Activated CD8-positive, alpha-beta T cell treated with anti-CD3 and anti-CD28 coated beads for 36 hours (primary cell): ENCODE measurements at places on chromosomes 4 and X. TPM values are rescaled to one million over a fixed set of nuclear protein-coding genes. Genes with fewer than 3 reads are reported as not detected.

DNA sequence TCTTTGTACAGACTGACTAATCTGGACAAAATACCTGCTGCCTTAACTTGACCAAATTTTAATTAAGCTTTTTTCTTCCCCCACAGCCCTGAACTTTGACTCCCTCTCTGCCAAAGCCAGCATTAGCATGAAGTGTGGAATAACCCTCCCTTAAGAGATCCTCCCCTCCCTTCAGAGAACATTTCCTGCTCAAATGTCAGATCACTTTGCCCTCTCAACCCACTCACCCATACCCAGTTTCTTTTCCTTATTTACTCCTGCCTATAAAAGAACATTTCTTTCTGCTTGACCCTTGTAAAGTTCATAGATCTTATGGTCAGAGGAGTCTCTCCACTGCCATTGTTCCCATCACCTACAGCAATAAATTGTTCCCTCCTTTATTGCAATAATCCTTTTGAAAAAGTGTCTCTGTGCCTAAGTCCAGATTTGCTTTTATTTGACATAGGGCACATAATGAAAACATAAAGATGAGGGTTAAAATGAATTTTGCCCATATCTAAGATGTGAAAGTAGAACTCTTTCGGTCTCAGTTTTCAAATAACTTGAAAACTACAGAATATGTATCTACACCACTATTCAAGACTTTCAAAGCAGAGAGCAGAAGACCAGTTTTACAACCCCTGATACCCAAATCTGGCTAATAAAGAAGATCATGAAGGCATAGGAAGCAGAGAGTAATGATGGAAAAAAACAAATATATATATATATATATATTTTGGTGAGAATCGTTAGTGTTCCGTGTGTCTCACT, 289.7 kb upstream of the ANXA10 start:
- H3K4me1 ChIP-seq, result no peaks in the 10 kb centered on the region
- no peaks in the 10 kb centered on the region for H3K27me3 ChIP-seq
- H3K4me3 ChIP-seq, result no peak overlapping the region
- no peak for DNase-seq
- no peaks in the 10 kb centered on the region for H3K36me3 ChIP-seq
- no peak overlapping the region for H3K27ac ChIP-seq

DNA sequence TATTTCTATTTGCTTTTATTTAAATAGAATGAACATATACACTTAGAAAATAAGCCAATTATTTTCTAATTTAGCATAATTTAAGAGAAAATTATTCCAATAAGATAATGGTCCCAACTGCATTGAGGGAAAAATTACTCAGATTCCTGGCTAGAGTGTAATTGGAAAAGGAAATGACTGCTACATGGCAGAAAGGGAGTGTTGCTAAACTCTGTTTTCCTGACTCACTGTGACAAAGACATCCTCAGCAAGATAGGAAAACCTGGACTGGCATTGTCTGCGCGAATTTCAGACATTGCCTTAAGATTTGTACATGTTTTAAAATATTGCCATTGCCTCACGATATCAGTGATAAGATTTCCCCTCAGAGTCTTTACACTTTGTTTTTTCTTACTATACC, 8.2 kb downstream of the TNIP3 start:
- no peak overlapping the region for H3K27ac ChIP-seq
- H3K36me3 ChIP-seq, result peaks cover 7% of the 10 kb centered on the region
- peaks cover 56% of the 10 kb centered on the region for H3K4me1 ChIP-seq
- peak overlapping the region; percentile 81 for H3K4me3 ChIP-seq

GRCh38 chrX:141405486-141405852, 163.2 kb upstream of the SPANXC start:
- H3K27me3 ChIP-seq, result no peaks in the 10 kb centered on the region
- no peak overlapping the region for H3K27ac ChIP-seq
- DNase-seq, result no peak
- no peaks in the 10 kb centered on the region for H3K4me1 ChIP-seq

- no peak overlapping the region for H3K27ac ChIP-seq
- H3K4me3 ChIP-seq, result no peak overlapping the region
- peaks cover 31% of the 10 kb centered on the region for H3K36me3 ChIP-seq
- DNase-seq, result no peak
- no peaks in the 10 kb centered on the region for H3K27me3 ChIP-seq
Observed at GRCh38 chrX:2314831-2315365, 185.9 kb downstream of the DHRSX start.

- H3K27me3 ChIP-seq, result no peaks in the 10 kb centered on the region
- H3K4me1 ChIP-seq, result no peaks in the 10 kb centered on the region
- H3K36me3 ChIP-seq, result peaks cover 4% of the 10 kb centered on the region
- H3K27ac ChIP-seq, result no peak overlapping the region
Observed at GRCh38 chr4:75545526-75545925, 10.3 kb upstream of the ODAPH start.

DNA sequence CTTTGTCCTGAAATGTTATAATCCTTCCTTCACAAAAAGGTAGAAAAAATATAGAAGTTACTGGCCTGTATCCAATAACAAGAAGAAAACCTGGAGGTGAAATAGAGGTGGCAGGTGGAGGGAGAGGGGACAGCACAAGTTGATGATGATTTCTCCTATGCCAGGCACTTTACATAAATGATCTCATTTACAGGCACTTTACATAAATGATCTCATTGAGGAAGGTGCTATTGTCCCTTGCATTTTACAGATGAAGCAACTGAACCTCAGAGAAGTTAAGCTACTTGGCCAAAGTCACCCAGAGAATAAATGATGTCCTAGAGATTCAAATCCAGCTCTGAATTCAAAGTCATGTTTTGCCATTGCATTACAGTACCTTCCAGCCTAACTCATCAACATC, 7.1 kb upstream of the OPHN1 start:
- no peak overlapping the region for H3K4me3 ChIP-seq
- no peak for DNase-seq
- H3K36me3 ChIP-seq, result no peaks in the 10 kb centered on the region
- peaks cover 10% of the 10 kb centered on the region for H3K27me3 ChIP-seq
- no peak overlapping the region for H3K27ac ChIP-seq

DNA sequence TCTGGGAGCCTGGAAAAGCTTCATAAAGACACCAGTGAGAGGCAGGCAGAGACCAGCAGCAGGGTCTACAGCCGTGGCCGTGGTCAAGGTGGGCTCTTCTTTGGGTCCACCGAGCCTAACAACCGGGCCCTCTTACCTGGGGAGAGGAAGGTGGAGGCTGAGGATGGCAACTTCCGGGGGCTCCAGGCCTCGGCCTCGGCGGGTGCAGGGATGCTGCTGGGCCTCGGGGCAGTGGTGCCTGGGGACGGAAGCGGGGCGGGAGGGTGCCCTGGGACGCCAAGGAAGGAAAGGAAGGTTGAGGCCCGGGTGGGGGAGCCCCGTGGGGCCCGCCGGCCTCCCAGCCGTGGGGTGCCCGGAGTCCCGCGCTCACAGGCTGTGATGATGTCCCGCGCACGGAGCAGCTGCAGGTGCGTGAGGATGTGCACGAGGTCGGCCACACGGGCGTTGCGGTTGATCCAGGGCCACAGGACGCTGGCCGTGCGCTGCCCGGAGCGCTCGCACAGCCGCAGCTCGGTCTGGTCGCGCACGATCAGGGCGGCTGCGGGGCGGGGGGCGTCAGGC, 561 bp downstream of the IRAK1 start:
- H3K4me1 ChIP-seq, result peaks cover 22% of the 10 kb centered on the region
- peak overlapping the region; percentile 86 for H3K4me3 ChIP-seq
- H3K27ac ChIP-seq, result peak overlapping the region; percentile 91
- peak; percentile 31 for DNase-seq
- no peaks in the 10 kb centered on the region for H3K27me3 ChIP-seq
- H3K36me3 ChIP-seq, result peaks cover 29% of the 10 kb centered on the region

GRCh38 chr4:110155654-110156053, 42.8 kb downstream of the ELOVL6 start:
- no peak for DNase-seq
- peaks cover 3% of the 10 kb centered on the region for H3K4me1 ChIP-seq
- H3K27me3 ChIP-seq, result no peaks in the 10 kb centered on the region
- H3K4me3 ChIP-seq, result no peak overlapping the region
- no peaks in the 10 kb centered on the region for H3K36me3 ChIP-seq

DNA sequence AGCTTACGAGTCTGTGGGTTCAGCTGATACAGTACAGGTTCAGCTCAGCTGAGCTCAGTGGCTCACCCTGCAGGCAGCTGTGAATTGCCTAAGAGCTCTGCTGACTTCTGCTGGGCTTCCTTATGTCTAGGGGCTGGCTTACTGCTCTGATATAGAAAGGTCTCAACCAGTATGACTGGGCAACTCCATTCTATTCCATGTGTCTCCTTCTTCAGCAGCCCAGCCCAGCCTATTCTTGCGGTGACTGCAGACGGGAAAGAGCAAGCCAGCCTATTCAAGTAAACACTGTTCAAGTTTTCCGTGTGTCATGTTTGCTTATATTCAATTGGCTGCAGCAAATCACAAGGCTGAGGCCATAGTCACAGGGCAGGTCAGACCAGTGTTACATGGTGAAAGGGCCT, 615.4 kb upstream of the ZFP42 start:
- no peaks in the 10 kb centered on the region for H3K27me3 ChIP-seq
- H3K4me3 ChIP-seq, result no peak overlapping the region
- no peaks in the 10 kb centered on the region for H3K36me3 ChIP-seq
- H3K4me1 ChIP-seq, result no peaks in the 10 kb centered on the region
- DNase-seq, result no peak

- no peak overlapping the region for H3K4me3 ChIP-seq
- peaks cover 29% of the 10 kb centered on the region for H3K36me3 ChIP-seq
- H3K4me1 ChIP-seq, result peaks cover 33% of the 10 kb centered on the region
- no peaks in the 10 kb centered on the region for H3K27me3 ChIP-seq
Observed at GRCh38 chr4:73189274-73189810, 69.3 kb downstream of the ANKRD17 start.

DNA sequence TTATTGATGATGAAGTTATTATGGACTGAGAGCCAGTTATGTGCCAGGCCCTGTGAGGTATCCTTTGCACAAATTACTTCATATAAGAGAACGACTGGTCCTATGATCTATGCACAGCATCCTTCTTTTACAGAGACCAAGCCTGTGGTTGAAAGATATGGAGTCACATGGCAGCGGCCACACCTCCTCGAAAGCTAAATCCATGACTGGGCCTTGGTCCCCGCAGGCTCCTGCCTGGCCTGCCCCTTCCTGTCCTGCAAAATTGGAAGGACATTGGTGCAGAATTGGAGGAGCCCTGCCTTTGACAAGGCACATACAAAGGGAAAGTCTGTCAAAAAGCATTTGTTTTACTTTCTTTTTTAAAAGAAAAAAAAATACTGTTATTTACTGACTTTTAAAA, 18.3 kb downstream of the SORBS2 start:
- no peak for DNase-seq
- H3K4me3 ChIP-seq, result no peak overlapping the region
- no peaks in the 10 kb centered on the region for H3K36me3 ChIP-seq
- peaks cover 1% of the 10 kb centered on the region for H3K27me3 ChIP-seq
- no peak overlapping the region for H3K27ac ChIP-seq

GRCh38 chrX:132689612-132690563, 201.1 kb upstream of the MBNL3 start:
- H3K27me3 ChIP-seq, result no peaks in the 10 kb centered on the region
- no peak for DNase-seq
- H3K36me3 ChIP-seq, result no peaks in the 10 kb centered on the region

DNA sequence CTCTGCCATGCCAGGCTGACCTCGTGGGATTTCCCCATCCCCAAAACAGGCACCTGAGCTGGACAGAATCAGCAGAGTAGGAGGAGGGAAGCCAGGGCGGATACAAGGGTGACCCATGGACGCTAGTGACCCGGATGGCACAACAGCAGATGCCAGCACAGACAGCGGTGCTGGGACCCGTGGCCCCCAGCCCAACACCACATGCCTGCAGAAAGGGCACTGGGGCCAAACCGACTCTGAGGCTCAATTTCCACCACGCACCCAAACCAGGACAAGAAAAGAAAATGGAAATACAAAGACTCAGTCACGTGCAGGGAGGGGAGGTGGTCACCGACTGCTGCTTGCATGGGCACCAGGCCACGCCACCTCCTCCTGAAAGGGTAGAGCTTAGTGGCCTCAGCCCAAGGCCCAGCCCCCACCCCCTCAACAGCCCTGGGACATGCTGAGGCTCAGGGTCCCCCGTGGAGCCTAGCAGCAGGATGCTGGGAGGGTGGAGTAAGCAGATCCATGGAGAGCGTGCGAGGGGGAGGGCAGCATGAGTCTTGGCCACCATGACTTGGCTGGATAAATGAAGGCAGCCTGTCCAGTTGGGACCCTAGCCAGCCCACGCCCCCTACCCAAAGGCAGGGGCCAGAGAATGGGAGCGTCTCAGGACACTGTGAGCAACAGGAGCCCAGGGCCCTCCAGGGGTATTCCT, 47.7 kb downstream of the C4orf50 start:
- no peaks in the 10 kb centered on the region for H3K36me3 ChIP-seq
- no peaks in the 10 kb centered on the region for H3K4me1 ChIP-seq
- peaks cover 3% of the 10 kb centered on the region for H3K27me3 ChIP-seq
- no peak overlapping the region for H3K27ac ChIP-seq
- no peak overlapping the region for H3K4me3 ChIP-seq
- no peak for DNase-seq

- no peaks in the 10 kb centered on the region for H3K27me3 ChIP-seq
- no peak overlapping the region for H3K27ac ChIP-seq
- DNase-seq, result no peak
- H3K4me3 ChIP-seq, result no peak overlapping the region
- no peaks in the 10 kb centered on the region for H3K36me3 ChIP-seq
- H3K4me1 ChIP-seq, result peaks cover 1% of the 10 kb centered on the region
Observed at GRCh38 chrX:44432641-44433040, 89.2 kb upstream of the EFHC2 start.

DNA sequence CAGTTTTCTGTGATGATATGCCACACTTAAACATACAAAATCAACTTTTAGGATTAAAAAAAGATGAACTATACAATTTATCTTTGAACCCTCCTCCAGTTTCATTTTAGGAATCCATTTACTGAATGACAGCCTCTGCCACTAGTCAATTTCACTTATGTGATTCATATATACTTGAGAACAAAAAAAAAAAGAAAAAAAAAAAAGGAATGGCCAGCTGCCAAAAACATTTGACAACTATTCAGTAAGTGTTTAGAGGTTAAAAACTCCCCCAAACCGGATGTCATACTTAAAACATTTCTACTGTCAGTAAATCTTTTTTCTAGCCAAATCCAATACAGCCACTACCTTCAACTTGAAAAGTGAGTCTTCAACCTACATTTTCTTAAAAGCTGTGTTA, 266.7 kb upstream of the MAGEB2 start:
- no peak overlapping the region for H3K4me3 ChIP-seq
- no peaks in the 10 kb centered on the region for H3K27me3 ChIP-seq
- no peak for DNase-seq
- no peaks in the 10 kb centered on the region for H3K4me1 ChIP-seq
- H3K27ac ChIP-seq, result no peak overlapping the region

GPC3 gene
- total RNA-seq, result 0.58 TPM

NOA1 gene
- total RNA-seq, result 32.4 TPM

XAGE2 gene
- not detected for total RNA-seq

GYPE gene
- 0.36 TPM for total RNA-seq

VSIG4 gene
- total RNA-seq, result 0.23 TPM
